HAP-1 (cell line): ENCODE measurements at places on chromosomes 2 and 18.

DNA sequence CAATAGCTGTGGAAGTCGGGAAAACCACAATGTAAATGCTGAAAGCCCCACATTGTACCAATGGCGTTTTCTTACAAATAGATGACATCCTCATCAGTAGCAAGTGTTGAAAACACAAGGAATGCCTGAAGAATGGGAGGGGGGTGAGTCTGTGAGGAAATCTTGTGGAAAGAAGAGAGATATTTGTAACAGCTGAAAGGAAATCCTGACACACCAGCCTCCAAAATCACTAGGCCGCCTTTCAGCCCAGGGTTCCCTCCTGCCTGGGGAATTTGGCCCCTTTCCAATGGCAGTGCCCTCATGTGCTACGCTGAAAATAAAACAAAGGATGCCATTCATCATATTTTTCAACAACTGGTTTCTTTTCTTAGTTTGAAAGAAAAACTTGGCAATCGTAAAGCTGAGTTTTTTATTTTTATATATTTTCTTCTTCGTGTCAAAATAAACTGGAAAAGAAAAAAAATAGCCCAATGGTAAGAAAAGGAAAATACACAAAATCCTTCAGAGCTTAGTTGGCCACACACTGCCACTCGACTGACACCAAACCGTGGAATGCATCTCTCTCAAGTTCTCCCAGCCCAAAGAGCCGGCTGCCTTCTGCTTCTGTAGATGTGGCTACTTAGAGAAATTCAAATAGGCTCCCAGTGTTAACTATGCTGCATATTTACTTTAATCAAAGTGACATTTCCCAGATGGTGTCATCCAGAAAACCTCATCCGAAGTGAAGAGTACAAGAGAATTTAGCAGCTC lies 52.0 kb downstream of the FTCDNL1 start:
- DNase-seq, result no peak

DNA sequence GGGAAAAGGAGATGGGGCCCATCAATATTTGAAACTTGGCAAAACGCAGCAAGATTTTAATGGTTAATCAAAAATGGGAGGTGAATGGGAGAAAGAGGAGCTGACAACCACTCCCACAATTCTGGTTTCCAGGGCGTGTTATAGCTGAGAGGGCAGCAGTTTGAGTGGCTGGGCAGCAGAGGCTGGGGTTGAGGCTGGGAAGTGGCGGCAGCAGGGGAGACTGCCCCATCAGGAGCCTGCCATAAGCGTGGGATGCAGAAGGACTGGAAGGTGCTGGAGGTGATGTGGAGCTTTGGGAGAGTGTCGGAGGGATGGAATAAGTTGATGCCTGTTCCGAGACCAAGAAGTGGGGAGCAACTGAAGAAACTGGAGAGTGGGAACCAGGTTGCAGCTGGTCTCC lies 48.9 kb upstream of the SH3RF3 start:
- no peak for DNase-seq

GRCh38 chr18:6948281-6949055 lies 169.1 kb downstream of the LAMA1 start:
- no peak for DNase-seq

GRCh38 chr2:14304326-14304725 lies 328.2 kb upstream of the LRATD1 start:
- DNase-seq, result no peak

DNA sequence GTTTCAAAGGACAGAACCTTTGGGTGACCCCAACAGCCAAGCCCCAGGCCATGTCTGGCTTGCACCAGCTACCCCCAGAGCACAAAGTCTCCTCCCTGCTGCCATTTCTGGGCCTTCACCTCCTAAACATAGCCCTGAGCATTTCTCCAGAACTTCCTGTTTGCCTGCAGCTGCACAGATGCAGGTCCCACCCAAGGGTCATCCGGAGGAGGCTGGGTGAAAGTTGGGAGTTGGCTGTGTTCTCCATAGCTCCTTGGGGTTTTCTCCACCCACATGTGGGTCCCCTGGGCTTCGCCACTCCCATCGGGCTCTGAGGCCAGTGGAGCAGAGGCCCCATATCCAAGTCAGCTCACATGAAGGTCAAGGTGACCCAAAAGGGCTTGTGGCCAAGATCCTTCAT lies 4.3 kb downstream of the TNP1 start:
- no peak for DNase-seq

- no peak for DNase-seq
These were observed 69.3 kb downstream of the BCL11A start for GRCh38 chr2:60484133-60484645.

DNA sequence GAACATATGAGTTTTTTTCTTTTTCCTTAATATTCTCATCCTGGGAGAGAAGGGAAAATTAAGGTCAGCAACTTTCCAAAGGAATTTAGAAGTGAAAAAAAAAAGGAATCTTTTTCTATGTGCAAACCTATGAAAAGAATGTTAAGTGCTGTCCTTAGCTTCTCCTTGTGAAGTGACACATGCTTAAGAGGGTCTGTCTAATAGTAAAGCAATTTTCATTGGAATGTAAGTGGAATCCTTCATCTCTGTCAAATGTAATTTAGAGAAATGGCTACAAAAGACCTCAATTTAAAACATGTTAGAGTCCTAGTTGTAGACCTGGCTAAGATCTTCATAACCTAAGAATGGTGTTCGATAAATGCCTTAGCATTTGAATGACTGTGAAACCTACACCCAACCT lies 117.4 kb upstream of the EPB41L3 start:
- no peak for DNase-seq

- DNase-seq, result no peak
These were observed 37.9 kb downstream of the LNPK start for GRCh38 chr2:175964195-175964594.

DNA sequence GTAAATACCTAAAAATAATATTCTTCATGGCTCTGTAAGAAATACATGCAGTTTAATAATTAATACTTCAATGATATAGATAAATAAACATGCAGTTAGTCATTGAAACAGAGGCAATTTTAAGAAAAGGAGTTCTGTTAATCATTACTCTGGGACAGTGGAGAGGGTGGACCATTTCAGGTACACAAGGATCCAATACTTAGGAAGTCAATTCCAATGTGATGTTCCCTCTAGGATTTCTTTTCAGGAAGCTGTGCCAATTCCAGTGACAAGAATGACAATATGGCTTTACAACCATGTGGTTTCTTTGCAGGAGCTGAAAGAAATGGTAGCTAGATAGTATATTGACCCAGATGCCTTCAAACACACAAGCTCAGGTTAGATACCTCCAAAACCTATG lies 175.8 kb upstream of the NETO1 start:
- no peak for DNase-seq

- DNase-seq, result no peak
These were observed 62.8 kb upstream of the AFF3 start for GRCh38 chr2:100205174-100205573.

- peak; percentile 82 for DNase-seq
These were observed 70.8 kb upstream of the SMAD7 start for GRCh38 chr18:49021433-49022129.

GRCh38 chr2:154402213-154402612 lies 296.3 kb upstream of the KCNJ3 start:
- peak; percentile 79 for DNase-seq

DNA sequence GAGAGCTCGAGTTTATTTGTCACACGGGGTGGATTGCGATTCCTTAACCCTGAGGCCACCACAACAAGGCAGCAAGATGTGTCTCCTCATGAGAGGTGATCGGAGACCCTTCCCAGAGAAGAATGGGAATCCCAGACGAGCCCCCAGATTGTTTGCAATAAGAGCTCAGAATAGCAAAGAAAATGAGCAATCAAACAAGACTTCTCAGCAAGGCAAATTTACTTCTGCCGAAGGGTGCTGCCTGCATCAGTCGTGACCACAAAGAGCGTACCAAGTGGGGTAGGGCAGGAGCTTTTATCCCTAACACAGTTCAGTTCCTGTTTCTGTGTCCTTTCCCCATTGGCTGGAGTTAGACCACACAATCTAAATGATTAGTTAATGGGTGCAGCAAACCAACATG lies 237.5 kb upstream of the SYT4 start:
- no peak for DNase-seq

DNA sequence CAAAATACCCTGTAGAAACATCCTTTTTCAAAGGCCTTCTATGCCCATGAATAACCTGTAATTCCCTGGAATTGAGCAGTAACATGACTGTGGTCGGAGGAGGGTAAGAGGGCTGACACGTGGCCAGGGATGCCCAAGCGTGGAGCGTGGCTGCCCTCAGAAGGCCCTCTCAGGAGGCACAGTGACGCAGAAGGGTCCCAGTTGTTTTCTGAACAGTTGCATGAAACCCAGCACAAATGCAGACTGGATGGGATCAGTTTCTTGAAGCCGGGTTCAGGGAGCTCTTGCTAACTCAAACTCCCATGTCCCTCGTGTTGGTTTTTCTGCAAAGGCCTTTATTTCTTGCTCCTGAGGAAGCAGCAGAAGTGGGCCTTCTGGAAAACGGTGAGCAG lies 237.0 kb downstream of the ALPK2 start:
- DNase-seq, result no peak

DNA sequence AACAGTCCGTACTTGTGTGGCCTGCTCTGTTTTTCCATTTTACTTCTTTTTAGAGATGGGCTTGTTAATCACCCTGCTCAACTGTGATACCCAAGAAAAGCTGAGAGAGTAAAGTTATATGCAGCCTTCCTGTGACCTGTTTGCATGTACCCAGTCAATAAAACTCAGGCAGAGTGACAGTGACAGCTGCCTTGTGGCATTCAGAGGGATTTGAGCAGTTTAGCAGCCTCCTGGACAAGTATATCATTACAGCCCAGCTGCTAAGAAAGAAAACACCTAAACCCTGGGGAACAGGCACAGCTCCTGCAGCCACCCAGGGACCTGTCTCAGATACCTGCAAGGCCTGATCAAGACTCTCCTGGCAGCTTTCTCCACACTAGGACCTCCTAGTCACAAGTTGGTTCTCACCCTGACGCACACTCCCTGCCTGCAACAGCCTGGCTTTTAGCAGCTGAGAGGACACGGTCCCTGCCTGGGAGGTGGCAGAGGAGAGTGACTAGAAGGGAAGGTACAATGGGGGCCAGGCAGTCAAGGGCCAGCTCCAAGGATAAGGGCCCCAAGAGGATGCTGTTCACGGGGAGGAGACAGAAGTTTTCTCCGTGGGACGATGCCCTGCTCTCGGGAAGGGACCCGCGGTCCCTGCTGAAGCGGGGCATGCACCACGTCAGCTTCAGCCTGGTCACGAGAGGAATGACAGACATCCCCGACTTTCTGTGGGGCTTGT lies at the start of gene LRRC30:
LRRC30 (plus strand) TSS at position 464 of the 724 bp plus-strand sequence; CDS start at position 514, 50 bp downstream.
- no peak for DNase-seq

DNA sequence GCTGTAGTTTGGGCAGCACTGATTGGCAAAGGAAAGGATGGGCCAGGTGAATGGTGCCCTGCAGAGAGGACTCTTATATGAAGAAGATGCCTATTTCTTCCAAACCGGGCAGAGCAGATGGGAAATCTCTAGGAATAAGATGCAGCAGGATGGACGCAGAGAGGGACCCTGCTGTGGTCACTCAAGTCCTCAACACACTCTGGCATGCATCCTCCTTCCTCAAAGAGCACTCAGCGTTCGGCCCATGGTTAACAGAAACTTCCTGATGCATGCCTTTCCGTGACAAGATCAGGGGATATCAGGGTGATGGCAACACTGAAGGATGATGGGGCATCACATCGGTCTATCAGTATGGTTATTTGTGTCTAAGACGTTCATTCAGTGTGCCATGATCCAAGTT lies 232.7 kb downstream of the TTC32 start:
- DNase-seq, result no peak

DNA sequence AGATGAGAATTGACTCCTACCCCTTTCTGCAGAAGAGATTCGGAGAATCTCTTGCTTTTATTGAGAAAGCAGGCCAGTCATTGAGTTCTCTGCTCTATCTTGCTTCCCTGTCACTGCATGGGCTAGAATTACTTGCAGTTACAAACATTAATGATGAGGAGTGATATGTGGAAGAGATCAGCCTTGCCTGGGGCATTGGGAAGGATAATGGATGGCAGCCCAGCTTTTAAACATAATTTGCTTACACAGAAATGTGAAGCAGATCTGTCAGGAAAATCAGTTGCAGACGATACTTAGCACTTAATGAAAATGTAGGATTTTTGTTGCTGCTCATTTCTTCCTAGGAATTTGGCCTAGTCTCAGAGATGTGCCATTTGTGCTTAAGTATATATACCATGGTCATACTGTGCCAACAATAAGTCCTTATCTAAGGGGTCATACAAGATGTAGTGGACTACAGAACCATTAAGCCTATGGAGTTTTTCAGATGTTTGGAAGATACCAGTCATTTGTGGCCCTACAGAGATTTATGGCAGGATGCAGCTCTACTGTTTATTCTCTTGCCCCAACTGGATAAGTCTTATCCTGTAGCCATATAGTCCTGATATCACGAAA lies 92.7 kb downstream of the XRCC5 start:
- DNase-seq, result no peak

DNA sequence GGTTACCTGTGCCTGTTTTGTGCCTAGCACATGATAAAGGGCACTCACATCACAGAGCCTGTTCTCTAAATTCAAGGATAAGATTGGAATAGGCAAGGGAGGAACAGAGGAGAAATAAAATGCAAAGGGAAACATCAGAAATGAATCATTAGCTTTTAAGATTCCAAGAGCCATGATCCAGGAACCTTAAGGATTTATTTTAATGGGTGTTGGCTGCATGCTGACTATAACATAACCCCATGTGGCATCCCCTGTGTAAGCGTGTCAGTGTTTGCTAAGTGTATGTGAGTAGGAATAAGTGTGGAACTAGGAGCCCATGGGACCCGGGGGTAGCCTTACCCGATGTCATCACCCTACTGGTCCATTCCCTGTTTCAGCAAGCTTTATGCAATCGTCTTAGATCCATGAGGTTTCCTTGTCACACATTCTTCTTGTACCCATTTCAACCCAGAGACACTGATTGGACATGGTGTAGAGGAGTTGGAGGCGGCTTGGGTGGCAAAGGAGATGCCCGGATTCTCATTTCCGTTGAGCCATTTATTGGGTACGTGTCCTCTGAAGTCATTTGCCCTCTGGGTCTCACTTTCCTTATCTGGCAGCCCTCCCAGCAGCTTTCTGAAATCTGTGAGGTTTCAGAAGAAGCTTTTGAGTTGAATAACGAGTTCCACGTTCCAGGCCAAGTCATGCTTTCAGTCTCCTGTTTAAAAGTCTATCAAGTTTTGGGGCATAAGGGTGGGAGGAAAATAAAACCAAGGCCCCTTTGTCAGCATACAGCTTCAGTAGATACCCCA lies 117.0 kb downstream of the MGAT5 start:
- DNase-seq, result no peak
